ENCODE measurements at places on chromosomes 5 and 9.

DNA sequence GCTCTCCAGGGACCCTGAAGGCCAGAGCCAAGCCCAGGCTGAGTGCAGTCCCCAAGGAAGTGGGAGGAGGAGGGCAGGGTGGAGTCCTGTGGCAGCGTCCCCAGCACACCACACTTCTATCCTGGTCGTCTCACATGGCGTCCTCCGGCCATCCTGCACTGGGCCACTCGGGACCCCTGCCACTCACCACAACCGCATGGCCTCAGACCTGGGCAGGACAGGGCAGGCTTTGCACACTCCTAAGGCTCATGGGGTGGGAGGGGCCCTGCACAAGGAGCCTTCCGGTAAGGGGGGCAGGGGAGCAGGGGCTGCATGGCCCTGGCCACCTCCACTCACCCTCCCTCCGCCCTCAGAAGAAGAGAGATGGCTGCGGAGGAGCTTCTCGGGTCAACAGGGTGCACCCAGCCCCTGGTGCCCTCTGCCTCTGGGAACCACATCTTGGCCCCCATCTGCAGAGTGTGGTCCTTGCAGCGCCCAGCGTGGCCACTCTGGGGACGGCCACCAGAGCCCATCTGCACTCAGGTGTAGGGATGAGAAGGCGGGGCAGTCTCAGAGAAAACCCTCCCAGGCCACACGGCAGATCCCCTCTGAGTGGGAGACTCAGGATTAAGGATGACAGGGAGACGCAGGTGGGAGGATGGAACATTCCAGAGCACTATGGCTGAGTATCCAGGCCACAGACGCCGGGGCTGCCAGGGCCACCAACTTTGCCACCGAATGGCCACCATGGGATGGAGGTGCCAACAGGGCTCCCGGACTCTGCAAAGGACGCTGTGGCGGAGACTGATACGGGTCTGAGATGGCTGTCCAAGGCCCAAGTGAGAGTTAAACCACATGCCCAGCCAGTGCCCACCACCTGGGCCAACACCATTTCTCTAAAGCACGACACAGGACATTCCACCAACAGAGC is 7.6 kb downstream of the TPPP start:
- DNase-seq = no peak

DNA sequence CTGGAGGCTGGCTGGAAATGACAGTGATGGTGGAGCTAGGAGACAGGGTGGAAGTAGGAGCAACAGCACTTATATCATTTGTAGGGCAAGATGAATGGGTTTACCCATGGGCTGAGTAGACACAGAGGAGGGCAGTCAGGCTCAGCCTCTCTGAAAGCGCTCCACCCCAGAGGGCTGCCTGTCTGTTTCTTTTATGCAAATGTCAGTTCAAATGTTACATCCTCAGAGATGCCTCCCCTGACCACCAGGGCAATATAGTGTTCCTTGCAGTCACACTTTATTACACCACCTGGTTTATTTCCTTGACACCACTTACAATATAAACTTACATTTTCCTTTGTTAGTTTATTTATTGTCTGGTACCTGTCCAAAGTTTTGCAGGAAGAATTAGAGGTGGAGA is 159.5 kb upstream of the IL12B start:
- no peak for DNase-seq

DNA sequence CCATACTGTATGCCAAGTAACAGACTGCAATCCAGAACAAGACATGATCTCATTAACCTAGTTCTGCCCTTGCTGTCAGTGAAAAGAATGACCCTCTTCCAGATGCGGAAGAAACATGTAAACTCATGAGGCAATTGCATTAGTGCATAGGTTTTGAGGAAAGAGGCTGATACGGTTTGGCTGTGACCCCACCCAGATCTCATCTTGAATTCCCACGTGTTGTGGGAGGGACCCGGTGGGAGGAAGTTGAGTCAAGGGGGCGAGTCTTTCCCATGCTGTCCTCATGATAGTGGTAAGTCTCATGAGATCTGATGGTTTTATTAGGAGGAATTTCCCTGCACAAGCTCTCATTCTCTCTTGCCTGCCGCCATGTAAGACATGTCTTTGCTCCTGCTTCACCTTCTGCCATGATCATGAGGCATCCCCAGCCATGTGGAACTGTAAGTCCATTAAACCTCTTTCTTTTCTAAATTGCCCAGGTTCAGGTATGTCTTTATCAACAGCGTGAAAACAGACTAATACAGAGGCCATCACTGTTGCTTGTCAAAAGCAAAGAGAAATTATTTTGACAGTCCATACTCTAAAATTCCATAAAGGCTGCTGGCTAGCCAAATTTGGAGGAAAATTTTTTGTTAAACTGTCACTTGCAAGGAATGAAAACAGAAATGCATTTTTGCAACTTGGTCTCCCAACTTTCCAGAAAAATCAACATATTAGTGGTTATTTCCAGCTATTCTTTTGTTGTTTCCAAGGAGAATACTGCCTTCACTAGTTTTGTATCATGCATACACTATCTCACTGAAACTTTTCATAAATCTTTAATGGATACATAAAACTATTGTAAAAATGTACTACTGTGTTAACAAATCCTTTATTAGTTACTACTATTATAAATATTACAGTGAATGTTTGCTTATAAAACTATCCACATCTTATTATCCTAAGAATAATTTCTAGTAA is 3.2 kb upstream of the ARL15 start:
- no peak for DNase-seq

DNA sequence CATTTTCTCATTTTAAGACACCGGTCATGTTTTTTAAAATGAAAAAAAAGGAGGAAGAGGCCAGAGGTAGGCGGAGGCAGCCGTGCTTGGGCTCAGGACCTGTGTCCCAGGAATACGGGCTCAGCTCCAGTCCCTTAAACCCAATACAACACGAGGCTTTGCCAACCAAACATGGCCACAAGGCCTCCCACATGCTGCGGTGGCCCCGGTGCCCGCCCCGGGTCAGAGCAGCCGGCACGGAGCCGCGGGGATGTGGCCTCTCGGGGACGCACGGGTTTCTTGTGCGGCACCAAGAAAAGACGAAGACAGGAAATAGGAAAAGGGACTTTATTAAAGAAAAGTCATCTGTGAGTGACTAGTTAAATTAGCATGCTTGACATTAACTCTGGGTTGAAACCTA is 25.3 kb upstream of the CAMSAP1 start:
- no peak for DNase-seq

GRCh38 chr9:134642385-134643181 is 980 bp downstream of the COL5A1 start:
- DNase-seq = peak; percentile 41

GRCh38 chr9:88651682-88652633 is 117.0 kb downstream of the NXNL2 start:
- no peak for DNase-seq

DNA sequence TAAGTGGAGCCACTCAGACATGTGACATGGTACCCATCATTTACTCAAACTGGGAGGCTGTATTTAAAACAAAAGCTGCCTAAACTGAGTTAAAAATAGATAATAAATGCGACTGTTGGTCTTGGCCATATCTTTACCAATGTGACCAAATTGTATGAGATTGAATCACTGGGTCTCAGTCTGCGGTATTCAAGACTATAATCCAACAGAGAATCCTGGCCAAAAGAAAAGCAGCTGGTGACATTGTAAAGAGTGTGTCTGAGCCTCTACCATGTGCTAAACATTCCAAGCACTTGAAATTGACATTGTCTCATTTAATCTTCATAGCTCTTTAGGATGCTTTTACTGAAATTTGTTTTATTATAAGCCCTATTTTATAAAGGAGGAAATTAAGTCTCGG is 282.6 kb downstream of the ZNF608 start:
- no peak for DNase-seq

GRCh38 chr5:132444841-132445639 is 45.5 kb downstream of the IRF1 start:
- DNase-seq = no peak

GRCh38 chr5:17178373-17178675 is 39.1 kb upstream of the BASP1 start:
- DNase-seq = no peak

DNA sequence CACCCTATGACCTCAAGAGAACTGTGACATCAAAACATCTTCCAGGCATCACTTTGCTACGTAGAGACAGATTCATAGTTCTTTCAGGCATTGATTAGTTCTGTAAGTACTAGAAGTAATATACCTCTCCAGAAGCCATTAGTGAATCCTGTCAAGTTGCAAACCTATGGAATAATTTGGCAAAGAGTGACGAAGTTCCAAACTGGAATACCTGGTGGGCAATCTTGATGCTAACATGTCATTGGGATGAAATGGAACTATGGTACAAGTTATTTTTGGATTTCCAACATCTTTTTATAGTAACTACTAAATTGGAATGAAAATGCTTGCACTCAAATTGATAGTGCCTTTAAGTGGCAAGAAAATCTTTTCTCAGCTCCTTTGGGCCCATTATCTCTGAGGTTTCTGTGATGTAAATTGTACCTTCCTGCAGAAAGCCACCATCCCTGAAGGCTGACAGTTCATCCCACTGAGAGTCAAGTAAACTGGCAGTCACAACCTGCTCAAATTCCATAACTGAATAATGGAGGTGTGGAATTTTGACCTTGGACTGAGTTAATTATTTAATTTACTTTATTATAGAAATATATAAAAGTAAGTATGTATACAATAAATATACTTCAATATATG is 435.5 kb downstream of the DTWD2 start:
- DNase-seq = no peak

- no peak for DNase-seq
Measured at GRCh38 chr5:178244576-178244975, 12.0 kb upstream of the PHYKPL start.

DNA sequence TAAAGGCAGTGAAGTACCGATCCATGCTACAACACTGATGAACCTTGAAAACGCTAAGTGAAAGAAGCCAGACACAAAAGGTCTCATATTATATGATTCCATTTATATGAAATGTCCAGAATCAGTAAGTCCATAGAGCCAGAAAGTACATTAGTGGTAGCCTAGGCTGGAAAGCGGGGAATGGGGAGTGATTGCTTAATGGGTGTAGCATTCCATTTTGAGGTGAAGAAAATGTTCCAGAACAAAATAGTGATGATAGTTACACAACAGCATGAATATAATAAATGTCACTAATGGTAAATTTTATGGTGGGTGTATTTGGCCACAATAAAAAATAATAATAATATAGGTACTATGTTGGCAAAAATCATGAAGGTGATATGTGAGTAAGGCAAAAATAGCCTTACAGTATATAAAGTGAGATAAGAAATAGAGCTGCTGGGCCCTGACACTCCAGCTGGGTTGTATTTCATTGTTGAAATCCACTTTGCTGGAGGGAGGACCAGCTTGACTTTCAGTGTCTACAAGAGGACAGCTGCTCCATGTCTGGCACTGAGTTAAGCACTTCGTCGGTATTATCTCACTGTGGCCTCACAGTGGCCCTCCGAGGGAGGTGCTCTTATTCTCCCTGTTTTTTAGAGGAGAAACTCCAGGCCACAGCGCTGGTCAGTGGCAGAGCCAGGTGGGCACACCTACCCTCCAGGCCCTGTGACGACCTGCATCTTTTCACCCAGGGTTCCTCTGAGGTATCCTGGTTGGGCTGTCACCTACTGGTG is 22.4 kb upstream of the ANGPTL2 start:
- no peak for DNase-seq

GRCh38 chr5:66169534-66169933 is 25.4 kb downstream of the SREK1 start:
- DNase-seq = no peak

DNA sequence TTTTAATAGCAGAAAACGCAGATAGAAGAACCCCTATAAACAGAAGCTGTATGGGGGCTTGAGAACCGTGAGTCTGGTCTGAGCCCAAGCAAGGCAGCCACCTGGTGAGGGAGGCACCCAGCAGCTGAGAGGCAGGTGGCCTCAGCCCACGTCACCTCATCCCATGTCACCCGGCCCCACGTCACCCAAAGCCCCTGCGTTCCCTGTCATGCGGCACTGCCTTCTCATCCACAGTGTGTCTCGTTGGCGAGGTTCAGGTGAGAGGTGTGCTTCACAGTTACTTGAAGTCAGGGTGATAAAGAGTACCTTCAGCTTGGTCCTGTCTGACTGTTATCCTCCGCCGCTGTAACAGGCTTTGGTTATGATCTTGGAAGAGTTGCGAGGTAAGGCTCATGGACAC is 80.6 kb upstream of the IRX4 start:
- no peak for DNase-seq

DNA sequence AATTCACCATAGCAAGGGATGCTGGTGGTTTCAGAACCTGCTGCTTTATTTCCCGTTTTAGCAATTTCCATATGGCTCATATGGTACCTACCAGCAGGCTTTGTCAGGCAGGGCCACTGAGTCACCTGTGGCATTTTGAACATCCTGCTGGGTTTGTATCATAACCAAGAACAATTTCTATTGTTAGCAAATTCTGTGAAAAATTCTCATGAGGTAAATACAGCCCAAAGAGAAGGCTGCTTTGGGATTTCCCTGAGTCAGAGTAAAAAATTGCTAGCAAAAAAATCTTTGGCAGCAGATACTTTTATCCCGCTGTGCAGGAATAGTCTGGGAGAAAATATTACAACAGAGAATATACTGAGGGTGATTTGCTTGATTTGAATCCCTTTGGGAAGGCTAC is 52.7 kb downstream of the PRR16 start:
- no peak for DNase-seq

GRCh38 chr9:135408476-135409254 is 70.9 kb upstream of the PPP1R26 start:
- no peak for DNase-seq

DNA sequence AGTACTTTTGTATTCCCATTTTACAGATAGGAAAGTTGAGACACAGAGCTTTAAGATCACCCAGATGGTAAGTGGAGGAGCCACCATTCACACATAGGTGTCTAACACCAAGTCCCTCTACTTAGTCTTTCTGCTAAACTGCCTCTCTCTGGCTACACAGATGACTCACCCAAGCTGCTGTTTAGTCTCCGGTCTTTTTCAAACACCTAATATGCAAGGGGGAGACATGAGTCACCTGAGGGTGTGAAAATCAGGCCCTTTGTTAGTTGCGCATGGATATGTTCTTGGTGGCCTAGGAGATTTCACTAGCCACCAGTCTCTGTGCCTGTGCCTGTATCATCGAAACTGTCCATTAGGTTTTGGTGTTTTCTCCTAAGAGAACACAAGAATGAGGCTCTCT is 117.8 kb downstream of the MAST4 start:
- DNase-seq = no peak

DNA sequence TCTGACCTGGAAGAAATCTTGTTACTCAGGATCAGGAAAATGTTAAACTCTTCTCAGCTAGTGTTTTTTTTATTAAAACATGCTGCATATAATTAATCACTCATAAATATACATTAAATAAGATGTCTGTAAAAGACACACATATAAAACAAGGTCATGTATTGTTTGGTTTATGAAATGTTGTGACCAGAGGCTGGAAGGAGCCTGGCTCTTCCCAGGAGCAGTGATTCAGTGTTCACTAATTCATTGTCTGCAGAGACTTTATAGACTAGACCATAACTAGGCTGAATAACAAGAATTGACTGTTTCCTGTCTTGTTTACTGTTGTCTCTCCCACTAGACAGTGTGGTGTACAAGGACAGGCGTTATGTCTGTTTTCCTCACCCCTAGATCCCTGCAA is 49.1 kb upstream of the ANKRD55 start:
- no peak for DNase-seq

DNA sequence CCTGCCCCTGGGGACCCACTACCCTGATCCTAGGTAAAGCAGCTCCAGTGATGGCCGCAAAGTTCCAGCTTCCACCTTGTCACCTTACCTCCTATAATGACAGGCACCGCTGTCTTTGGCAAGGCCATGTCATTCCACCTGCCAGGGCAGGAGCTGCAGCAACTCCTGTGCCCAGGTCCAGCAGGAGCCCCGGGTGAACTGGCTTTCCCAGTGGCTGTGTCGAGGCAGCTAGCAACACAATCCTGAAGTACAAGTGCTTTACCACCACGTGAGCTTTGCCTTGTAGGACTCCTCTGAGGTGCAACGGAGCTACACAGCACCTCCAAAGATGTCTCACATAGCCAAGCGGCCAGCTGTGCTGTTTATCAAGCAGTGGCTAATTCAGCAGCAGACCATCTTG is 20.7 kb upstream of the MGAT1 start:
- no peak for DNase-seq

Data from WTC11 (cell line).